Small intestine (tissue), 16 donors: ENCODE measurements at places on chromosomes 13 and 19.

DNA sequence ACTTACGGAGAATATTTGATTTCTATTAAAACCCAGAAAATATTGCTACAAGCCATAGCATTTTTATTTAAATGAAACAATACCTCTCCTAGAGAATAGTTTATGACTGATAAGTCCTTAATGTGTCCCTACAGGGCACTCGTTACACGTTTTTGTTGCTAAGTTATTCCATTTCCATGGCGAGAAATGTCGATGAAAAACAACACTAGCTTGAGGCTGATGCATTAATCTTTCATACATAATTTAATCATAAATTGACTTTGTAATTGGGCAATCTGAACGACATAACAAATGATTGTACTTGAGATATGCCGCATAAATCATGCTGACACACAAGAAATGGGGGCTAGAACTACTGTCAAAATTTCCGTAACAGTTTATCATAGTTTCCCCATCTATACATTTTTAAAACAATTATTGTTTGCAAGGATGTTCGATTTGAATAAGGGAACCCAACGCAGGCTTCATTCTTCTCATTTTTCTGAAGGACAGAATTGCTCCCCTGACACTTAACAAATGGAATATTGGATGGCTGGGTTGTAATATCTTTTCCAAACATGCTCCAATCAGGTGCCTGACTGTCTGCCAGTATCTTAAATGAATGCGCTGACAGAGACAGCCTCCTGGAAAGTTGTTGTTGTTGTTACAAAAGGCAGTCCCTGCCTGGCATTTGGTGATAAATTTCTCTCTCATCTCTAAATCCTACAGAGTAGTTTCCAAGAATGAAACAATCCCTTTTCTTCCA, 61.9 kb downstream of the FLT1 start:
- no peak for DNase-seq

GRCh38 chr13:21434588-21434987, 24.5 kb downstream of the ZDHHC20 start:
- no peak for DNase-seq

DNA sequence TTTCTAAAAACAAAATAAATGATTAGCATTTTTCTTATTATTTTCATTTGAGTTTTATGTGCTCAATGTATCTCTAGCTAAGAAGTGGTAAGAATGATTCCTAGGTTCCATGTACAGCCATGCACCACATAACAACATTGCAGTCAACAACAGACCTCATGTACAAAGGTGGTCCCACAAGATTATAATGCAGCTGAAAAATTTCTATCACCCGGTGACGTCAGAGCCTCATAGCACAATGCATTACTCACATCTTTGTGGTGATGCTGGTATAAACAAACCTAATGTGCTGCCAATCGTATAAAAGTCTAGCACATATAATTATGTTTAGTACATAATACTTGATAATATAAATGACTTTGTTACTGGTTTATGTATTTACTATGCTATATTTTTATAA, 120.5 kb downstream of the SLC7A1 start:
- DNase-seq, result no peak

- DNase-seq, result no peak
These were observed 170.1 kb upstream of the ZNF536 start for GRCh38 chr19:30202060-30202600.

- DNase-seq, result peak; percentile 95
These were observed at the start of gene ZNF486 for GRCh38 chr19:20167020-20167644. ZNF486 (plus strand) TSS chr19:20167214; CDS start chr19:20167331, 117 bp downstream.

GRCh38 chr13:21137696-21138095, 38.7 kb downstream of the SKA3 start:
- no peak for DNase-seq

- no peak for DNase-seq
These were observed 930 bp upstream of the FBN3 start for GRCh38 chr19:8150178-8150865.

GRCh38 chr19:35430409-35431144, 17.5 kb upstream of the FFAR2 start:
- DNase-seq, result no peak

GRCh38 chr19:11090997-11091702, 1.9 kb downstream of the LDLR start:
- peak; percentile 24 for DNase-seq

DNA sequence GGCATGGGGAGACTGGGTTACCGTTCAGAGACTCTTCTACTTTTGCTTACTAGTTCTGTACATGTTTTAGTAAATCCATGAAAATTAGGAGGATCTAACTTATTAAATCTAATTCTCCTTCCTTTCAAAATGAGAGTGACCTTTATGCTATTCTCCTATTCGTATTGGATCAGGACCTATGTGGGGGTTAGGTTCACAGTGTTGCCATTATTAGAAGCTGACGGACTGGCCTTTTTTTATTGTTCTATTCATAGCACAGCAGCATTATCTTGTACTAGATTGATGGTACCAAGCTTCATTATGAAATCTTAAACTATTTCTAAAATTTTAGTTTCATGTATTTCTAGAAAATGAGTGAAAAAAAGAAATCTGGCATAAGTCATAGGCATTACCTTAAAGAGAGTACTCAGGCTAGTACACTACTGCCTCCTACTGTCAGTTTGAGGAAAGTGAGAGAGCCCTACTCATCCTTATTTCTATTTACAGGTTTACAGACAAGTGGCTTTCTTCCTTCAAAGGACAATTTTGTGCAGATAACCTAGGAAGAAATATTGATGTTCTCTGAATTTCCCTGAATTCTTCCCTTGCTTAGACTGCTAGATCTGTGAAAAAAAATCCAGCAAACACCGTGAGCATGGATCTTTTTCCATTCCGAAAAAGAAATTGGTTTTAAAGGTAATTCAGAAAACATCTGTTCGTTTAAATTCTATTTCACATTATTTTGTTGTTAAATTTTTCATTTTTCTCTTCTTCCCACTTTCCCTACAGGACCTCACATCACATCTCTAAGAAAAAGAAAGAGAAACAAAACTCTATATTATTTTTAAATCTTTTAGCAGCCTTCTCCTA, 485.5 kb downstream of the DIAPH3 start:
- peak; percentile 61 for DNase-seq

- DNase-seq, result peak; percentile 34
These were observed 379.2 kb upstream of the MIR17HG start for GRCh38 chr13:90968166-90968904.

DNA sequence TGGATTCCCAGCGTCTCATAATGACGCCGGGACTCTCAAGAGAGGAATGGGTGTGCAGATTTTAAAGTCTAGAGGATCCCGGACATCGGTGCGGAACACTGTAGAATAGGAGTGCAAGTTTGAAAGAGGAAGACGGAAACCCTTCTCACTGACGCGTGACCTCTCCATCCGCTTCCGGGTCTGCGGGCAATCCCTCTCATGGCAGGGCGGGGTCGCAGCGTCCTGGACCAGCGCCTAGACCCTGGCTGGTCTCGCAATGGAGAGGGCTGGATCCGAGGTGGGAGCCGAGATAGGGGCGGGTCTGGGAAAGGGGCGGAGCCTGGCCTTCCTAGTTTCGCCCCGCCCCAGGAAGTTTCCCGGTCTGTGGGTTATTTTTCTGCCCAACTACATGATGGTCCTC, 4.6 kb upstream of the ZNF845 start:
- no peak for DNase-seq

DNA sequence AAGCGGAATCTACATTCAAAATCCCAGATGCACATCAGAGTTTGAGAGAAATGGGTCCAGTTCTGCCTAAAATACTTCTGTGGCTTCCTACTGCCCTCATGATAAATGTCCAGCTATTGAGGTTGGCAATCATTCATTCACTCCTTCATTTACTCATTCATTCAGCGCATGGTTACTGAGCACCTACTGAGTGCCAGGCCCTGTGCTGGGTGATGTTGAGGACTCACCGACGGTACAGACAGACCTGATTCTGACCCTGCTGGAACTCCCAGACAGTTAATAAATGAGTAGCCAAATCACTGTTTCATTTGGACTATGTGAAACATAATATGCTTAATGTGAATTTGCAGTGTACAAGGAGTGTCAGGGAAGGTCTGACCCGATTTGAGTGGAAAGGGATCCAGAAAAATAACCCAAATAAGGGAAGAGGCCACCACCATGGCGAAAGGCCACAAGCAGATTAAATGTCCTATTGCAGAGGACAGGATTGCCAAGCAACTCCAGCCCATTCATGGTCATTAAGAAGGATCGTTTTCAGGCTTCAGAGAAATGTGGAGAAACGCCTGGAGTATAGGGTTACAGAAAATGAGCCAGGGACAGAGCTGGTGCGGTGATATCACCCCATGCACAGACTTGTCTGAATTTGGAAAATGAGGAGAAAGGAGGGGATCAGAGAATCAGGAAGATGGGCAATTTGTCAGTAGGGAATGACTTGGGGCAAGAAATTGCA, 20.5 kb downstream of the DYRK1B start:
- DNase-seq, result no peak

DNA sequence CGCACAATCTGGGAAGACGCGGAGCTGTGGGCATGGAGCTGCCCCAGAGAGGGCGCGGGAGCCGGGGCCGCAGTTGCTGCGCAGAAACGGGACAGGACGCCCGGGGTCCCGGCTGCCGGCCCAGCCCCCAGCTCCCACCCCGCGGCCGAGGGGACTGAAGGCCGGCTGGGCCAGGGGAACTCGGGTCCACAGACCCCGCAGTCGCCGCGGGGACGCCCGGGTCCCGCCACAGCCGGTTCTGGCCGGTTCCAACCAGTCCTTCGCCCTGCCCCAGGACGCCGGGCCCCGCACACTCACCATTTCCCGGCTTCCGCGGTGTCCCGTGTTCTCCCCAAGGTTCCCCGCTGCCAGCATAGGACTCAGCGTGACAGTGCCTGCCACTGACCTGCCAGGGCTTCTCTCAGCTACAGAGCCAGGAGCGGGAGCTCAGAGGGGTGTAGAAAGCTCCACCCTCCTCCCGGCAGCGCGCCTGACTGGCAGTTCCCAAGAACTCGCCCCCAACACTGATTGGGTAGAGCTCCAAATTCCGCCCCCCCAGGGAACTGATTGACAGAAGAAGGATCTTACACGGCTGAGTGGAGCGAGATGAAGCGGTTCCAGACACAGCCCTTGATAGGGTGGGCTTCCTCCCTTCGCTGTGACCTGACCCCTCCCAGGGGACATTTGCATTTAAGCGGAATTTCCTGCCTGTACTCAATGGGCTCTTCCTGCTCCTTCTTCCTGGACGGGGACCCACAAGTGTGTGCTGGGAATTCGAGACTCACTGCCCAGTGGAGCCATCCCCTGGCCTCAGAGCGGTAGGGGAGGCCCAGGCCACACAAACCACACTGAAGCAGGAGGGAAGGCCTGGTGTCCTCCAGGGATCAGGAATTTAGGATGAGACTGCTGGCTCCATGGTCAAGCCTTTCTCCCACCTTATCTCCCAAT, at the start of gene ZNF442:
Gene ZNF442 (minus strand): TSS at position 448 of the 927 bp plus-strand sequence. CDS start 2,052 bp downstream, outside the sequence.
- peak; percentile 98 for DNase-seq

DNA sequence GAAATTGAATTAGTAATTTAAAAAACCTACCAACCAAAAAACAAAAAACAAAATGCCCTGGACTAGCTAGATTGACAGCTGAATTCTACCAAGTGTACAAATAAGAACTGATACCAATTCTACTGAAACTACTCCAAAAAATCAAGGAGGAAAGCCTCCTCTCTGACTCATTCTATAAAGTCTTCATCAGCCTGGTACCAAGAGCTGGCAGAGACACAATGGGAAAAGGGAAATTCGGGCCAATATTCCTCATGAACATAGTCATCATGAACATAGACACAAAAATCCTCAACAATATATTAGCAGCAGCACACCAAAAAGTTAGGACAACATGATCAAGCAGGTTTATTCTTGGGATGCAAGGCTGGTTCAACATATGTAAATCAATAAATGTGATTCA, 2667.7 kb upstream of the PCDH20 start:
- no peak for DNase-seq

- DNase-seq, result no peak
These were observed 197.1 kb downstream of the OXGR1 start for GRCh38 chr13:96797136-96797535.

GRCh38 chr19:16334411-16334810, 9.8 kb downstream of the KLF2 start:
- DNase-seq, result no peak

DNA sequence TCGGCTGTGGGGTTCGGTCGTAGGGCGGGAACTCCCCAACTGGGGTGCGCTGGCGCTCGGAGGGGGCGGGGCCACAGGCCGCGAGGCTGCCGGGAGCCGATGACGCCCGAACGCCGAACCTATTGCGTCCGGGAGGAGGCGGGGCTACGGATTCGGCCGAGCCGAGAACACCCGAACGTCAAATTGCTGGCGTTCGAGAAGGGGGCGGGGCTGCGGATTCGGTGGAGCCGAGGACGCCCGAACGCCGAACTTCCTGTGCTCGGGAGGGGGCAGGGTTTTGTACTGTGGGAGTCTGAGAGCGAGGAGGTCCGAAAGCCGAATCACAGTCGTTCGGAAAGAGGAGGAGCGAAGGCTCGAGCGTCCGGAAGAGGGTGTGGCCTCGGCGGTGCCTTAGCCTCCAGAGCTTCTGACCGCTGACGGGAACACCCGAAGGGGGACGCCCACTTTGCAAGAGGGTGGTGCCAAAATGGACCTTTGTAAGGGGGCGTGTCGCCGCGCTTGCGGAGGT, 551 bp upstream of the TSEN34 start:
- DNase-seq, result peak; percentile 99

DNA sequence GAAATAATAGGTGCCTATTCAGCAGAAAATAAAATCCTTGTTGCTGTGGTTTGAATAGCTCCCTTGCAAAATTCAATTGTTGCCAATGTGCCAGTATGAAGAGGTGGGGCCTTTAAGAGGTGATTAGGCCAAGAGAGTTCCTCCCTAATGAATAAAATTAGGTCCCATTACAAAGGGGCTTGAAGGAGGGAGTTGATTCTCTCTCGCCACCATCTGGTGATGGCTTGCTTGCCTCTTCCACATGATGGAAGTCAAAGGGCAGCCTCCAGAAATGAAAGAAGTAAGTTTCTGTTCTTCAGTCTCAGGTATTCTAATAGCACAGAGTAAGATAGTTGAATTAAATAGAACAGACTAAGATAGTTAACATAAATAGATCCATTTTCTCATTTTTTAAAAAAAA, 3.0 kb upstream of the EEF1AKMT1 start:
- no peak for DNase-seq

GRCh38 chr19:11142528-11143171, 12.9 kb downstream of the SPC24 start:
- peak; percentile 40 for DNase-seq

- DNase-seq, result no peak
These were observed 600 bp upstream of the HMGB1 start for GRCh38 chr13:30466358-30466714.

DNA sequence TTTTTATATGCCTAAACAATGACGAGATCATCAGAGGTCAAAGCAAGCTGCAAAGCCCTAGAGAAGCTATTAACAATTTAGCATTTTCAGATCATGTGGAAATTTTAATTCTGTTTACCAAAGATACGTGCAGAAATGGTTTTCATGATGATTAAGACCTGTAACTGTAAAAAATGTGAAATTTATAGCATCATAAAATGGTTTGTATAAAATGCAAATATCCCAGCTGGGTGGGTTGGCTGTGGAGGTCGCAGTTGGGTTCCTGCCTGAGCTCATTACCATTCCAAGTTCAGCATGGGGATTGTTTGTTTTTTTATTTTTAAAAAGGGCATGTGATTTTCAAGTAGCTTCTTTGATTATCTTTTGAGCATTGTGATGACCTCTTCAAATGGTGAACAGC, 47.9 kb upstream of the SIAH3 start:
- no peak for DNase-seq
